NCI-H1092 (cell line): ENCODE measurements at places on chromosomes 4 and X.
A peak's percentile ranks its signal among the peaks of the same experiment; 100 is the strongest.

DNA sequence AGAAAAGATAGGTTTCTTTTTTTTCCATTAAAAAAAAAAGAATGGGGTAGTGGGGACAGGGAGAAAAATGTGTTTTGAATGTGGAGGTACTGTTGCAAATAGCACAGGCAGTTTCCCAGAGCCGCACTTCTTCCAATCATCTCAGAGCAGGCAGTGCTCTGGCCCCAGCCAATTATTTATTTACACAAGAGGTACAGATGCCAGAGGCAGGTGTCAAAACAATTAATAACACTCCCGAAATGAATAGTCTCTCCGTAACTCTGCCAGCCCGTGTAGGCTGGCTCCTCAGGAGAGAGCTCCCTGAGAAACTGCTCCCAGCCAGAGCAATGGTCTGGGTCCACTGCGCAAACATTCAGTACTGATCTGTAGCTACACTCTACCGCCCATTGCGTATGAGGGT, 130.8 kb upstream of the IL1RAPL2 start:
- DNase-seq = peak; percentile 12

GRCh38 chr4:156609421-156609820, 362.2 kb downstream of the PDGFC start:
- DNase-seq = no peak

- no peak for DNase-seq
Measured at GRCh38 chr4:171588051-171588545, 225.1 kb upstream of the GALNTL6 start.

DNA sequence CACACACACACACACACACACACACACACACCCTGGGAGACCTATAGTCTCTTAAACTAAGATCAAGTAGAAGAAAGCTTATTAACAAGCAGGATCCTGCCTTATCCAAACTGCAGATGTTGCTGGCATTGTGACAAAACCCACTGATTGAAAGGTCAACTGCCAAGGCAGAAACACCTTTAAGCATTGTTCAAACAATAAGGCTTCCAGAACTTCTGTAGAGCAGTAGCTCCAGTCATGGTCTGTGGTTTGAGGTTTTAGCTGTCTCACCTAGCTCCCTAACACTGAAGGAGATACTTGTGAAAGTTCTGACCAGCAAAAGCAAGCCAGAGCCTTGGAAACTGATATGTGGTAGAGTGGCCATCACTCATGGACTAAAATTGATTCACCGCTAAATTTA, 59.8 kb downstream of the PTCHD1 start:
- DNase-seq = no peak

- peak; percentile 58 for DNase-seq
Measured at GRCh38 chr4:82201805-82202641, 171.8 kb downstream of the HNRNPD start.

GRCh38 chr4:153038623-153039311, 102.6 kb downstream of the FHDC1 start:
- DNase-seq = peak; percentile 59

DNA sequence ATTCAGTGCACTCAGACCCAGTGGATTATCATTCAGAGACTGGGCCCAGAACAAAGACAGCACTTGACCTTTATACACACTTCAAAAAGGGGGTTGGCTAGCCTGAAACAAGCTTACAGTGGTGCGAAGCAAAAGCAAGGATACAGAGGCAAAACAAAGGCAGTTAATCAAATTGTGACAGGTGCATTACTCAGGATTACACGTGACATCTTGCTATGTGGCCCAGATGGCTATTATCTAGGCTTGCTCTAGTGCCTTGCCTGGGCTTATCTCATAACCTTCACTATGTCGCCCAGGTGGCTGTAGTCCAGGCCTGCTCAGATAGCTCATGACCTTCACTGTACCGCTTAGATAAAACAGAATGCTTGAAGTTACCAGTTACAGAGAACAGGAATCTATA, 1092.1 kb upstream of the PRKX start:
- DNase-seq = no peak

GRCh38 chr4:111842336-111842735, 302.9 kb upstream of the FAM241A start:
- no peak for DNase-seq

DNA sequence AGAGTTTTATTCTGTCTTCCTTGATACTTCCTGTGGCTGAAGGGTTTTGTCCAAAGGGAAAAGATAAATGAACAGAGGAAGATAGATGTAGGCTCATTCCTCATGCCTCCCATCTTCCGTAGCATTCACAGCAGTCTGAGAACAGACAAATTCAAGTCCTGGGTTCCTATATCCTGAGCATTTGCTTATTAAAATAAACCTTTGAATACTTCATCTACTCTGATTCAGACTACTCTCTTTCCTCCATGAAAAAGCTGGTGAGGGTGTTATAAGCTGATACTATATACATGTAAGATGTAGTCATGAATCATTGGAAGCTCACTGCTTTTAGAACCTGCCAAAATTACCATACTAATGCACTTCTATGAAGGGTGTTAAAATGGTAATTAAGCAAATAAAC, 61.2 kb downstream of the GAB1 start:
- DNase-seq = no peak

GRCh38 chr4:37769391-37769989, 57.0 kb upstream of the PGM2 start:
- no peak for DNase-seq

DNA sequence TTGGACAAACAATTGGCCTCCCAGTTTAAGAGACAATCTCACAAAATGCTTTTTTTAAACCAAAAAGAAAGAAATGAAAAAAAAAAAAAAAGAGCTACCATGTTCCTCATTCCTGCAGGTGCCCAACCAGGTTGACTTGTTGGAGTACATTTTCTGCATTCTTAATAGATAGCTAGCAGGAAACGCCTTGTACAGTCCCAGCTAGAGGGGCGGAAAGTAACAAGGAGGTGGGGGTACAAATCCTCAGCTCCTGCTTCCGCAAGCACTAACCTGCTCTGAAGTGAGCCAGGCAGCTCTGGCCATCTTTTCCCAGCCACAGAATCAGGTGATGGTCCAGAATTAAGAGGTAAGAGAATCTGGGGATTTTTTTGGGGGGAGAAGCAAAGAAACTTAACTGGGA, at the start of gene VGLL1:
Gene VGLL1 (plus strand): TSS at position 265 of the 400 bp plus-strand sequence. CDS start 3,806 bp downstream, outside the sequence.
- DNase-seq = no peak

DNA sequence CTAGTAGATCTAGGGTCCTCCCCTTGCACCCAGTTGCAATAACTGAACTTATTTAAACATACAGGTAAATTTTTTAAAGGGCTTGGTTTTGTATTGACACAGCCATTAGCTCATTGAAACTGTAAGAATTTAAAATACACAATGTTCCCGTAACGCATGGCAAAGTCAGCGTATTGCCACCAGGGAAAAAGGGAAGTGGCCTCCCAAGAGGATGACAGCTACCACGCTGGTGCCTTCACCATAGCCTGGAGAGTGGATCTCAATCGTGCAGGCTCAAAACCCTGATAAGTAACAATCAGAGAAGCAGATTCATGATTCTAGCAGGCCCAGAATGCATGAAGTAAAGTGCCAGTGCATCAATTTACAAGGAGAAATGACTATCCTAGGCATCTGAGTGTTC, 49.4 kb upstream of the RELL1 start:
- DNase-seq = no peak

DNA sequence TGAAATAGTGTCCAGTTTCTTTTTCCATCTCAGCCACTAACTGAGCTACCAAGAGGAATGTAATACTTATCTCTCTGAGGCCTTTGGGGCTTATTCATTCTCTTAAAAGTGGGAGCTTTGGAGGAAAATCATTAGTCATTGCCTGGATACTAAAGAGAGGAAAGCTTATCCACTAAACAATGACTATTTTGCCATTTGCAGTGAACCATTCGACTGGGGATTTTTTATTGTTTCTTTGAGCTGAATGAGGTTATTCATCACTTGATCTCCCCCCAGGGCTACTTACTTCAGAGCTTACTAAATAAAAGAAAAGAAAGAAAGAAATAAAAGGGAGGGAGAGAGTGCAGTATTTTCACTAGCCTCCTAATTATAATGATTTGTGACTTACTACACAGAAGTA, 1329.5 kb upstream of the TENM3 start:
- DNase-seq = no peak

- DNase-seq = no peak
Measured at GRCh38 chr4:94475794-94476193, 24.1 kb downstream of the PDLIM5 start.

DNA sequence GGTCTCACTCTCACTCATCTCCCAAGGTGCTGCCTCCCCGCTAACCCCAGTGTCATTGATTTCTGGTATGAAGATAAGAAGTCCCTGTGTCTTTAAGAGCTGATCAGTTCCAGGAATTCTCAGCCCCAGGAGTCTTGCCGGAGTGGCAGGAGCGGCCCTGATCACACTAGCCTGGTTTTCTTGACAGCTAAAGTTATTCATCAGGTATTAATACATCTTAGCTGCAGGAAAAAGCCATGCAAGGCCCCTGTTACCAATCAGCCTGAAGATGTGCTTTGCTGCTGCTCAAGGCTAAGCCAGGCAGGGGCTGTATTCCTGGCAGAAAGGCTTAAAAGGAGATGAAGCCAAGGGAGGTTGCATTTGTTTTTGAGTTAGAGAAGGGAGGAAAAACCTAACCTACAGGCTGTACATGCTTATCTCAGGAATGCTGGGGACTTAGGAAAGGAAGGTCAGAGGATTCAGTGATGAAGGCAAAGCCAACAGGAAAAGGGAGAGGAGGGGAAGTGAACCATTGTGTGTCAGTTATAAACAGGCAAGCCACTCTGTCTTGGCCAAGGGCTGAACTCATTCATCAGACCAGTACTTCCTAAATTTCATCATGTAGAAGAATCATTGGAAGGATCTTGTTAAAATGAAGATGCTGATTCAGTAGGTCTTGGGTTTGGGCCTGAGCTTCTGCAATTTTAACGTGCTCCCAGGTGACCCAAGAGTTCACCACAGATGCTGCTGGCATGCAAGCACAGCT, 8.6 kb downstream of the SRPX start:
- DNase-seq = no peak

DNA sequence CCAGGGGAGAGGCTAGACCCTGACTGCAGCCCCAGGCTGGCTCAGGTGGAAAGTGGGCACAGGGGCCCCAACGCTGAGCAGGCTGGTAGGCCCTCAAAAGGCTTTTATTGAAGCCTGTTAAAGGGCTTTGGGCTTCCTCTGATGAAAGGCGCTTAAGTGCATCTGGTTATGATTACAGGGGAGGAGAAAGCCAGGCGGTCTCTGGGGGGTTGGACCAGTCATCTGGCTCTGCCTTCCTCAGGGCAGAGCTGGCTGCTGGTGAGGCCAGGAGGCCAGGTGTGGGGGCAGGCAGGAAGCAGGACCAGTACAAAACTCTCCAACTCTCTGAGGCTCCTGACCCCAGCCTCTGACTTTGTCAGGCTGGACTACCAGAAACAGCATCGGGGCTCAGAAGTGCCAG, 68.8 kb upstream of the BCOR start:
- DNase-seq = peak; percentile 77

GRCh38 chr4:132767901-132768300, 381.2 kb upstream of the PCDH10 start:
- no peak for DNase-seq

DNA sequence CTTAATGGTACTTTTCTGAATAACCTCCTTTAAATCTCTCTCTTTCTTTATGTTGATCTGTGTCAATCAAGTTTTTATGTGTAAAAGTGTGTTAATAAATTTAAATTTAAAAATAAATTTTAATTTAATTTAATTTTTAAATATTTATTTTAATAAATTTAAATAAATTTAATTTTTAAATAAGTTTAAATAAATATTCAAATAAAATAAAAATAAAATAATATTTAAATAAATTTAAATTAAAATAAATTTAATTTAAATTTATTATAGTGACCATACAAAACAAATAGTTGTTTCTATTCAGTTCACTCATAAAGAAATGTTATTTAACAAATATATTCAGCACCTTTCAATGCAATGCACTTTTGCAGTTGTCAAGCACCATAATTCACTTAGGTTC, 146.9 kb downstream of the GRID2 start:
- no peak for DNase-seq

DNA sequence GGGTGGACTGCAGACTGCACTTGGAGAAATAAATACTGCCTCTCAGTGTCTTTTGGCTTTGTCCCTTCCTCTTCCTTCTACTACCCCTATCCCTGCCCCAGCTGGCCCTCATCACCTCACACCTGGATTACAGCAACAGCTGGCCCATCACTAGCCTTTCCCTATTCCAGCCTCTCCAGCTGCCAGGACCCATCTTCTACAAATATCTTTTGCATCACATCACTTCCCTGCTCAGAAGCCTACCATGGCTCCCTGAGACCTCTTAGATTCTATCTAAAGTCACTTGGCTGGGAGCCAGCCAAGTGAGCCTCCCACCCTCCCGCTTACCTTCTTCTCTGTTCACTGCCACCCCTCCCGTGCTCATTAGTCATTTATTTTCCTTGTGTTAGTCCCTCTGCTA, 66.8 kb downstream of the TSC22D3 start:
- no peak for DNase-seq

DNA sequence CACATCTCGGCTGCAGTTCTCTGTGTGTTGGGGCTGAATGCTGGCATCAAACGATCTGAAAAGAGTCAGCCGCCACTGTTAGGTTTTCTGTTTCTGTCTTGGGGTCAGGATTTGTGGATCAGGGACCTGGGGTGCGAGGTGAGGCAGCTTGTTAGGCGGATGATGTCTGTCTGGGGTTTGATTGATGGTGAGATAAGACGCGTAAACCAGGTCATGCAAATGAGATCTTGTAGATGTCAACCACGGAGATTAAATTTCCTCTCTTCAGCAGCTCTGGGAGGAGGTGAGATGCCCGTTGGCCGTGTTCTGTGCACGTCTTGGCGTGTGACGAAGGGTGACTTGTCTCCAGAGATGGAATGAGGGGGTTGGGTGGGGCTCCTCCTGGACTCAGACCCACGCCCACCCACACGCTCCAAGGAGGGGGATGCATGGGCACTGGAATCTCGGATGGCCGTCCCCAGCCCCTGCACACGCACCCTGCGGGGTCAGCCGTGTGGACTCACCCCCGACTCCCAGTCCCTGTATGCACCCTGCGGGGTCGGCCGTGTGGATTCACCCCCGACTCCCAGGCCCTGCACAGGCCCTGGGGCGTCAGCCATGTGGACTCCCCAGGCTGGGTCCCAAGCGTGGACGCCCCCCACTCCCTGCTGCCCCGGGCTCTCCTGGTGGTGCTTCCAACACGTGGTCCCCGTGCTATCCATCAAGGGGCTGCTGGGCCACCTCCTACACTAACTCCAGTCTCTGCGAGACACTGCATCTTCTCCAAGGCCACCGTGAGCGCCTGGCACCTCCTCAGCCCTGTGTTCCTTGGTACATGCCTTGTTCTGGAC, 16.0 kb upstream of the UVSSA start:
- no peak for DNase-seq

GRCh38 chrX:103503853-103504207, 15.5 kb downstream of the RAB40A start:
- no peak for DNase-seq

GRCh38 chrX:46268412-46268811, 276.8 kb downstream of the ZNF674 start:
- no peak for DNase-seq

DNA sequence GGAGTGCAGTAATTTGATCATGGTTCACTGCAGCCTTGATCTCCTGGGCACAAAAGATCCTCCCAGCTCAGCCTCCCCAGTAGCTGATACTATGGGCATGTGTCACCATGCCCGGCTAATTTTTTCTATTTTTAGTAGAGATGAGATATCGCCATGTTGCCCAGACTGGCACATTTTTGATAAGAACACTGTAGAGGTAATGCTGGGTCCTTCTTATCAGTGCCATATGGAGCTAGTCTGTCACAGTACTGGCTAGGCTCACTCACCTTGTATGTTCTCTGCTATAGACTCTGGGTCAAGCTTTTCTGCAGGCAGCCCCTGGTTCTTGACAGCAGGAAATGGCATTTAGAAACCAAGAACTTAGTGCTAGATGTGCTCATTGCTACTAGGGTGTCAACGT, 53.9 kb downstream of the BCOR start:
- no peak for DNase-seq
